ENCODE measurements at places on chromosomes 13 and 19.
A peak's percentile ranks its signal among the peaks of the same experiment; 100 is the strongest.

- DNase-seq, result peak; percentile 87
Measured at GRCh38 chr19:29694669-29695627, 20.1 kb downstream of the C19orf12 start.

- DNase-seq, result no peak
Measured at GRCh38 chr13:80157261-80157932, 183.5 kb downstream of the SPRY2 start.

GRCh38 chr13:30829833-30830637, 76.0 kb upstream of the MEDAG start:
- DNase-seq, result no peak

- DNase-seq, result no peak
Measured at GRCh38 chr19:41324921-41325639, 15.1 kb downstream of the CCDC97 start.

DNA sequence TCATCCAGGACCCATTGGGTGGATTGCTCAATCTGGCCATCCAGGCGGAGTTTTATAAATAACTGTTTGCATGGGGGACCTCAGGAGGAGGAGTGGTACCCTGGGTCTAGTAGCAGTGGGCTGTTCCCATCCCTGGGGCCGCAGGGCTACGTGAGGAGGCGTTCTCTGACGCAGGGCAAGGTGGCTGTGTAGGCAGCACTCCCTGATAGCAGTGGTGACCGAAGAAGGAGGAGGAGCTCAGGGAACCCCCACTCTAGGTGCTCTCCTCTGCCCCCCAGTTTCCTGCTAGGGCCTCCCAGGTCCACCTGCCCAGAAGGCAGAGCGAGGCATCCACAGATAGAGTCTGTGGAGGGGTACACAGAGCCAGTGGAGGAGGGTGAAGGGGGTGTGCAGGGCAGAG, 64.1 kb downstream of the CCNE1 start:
- DNase-seq, result no peak

DNA sequence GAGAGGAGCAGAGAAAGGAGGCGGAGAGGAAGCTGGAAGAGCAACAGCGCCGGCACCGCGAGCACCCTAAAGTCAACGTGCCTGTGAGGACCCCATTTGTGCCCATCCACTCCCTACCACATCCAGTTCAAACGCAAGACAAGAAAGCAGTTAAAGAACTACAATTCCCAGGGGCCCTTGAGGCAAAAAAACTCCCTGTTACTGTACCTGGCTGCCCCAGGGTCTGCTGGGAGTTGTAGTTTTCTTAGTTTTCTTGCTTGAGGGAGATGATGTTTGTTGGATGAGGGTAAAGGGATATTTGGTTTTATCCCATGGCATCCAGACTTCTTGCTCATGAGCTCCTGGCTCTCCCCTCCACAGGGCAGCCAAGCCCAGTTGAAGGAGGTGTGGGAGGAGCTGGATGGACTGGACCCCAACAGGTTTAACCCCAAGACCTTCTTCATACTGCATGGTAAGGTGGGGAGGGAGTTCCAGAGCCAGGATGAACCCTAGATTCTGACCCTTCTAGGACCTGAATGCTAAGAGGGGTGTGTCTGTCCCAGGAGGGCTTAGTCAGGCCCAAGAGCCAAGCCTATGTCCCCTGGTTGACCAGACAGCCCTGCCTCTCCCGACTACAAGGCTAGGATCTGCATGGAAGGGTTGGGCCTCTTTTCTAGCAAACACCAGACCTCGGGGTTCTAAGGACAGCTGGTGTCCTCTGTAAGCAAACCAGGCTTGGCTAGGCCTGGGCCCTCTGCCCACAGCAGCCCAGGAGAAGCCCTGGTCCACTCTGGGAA, 13.2 kb downstream of the NUCB1 start:
- DNase-seq, result no peak

DNA sequence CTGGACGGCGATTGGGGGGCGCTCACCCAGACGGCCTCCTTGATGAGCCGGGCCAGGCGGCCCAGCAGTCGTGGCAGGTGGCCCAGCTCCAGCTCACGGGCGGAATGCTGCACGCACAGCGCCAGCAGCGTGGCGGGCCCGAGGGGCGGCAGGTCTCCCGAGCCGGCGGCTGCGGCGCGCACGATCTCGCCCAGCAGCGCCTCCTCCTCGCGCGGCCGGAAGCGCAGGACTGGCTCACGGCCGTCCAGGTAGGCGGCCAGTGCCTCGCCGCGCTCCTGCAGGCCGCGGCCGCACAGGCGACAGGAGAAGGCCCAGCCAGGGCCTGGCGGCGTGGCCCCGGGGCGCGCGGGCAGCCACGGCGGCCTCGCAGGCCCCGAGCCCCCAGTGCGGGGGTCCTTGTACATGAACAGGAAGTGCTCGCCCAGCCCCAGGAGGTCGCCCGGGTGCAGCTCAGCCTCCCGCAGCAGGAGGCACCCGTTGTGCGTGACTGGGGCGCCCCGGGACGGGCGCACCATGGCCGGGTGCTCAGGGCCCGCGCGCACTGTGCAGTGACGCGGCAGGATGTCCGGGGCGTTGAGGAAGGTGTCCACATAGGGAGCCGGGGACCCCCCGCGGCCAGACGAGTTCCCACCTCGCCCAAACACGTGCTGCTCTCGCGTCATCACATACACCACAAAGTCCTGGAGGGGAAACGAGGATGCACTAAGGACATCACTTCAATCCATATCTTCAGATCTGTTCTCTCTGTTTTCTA, 9.6 kb upstream of the MAMSTR start:
- DNase-seq, result no peak

DNA sequence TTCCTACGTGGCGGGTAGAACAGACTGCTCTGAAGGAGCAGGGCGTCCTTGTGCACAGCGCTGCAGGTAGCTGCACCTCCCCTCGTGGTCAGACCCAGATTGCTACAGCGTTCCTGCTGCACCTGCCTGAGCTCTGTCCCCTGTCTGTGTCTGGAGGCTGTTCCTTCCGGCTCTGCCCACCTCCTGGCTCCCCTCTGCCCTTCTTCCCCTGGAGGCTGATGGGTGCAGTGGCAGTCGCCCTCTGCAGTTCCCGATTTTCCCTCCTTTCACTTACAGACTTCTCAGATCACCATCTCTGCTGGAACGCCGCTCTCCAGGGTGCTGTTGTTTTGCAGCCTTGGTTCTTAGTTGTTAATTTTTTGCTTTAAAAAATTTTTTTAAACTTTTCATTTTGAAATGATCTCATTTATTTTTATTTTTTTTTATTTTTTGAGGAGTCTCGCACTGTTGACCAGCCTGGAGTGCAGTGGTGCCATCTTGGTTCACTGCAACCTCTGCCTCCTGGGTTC, 53.6 kb downstream of the SMARCA4 start:
- DNase-seq, result no peak

- DNase-seq, result no peak
Measured at GRCh38 chr13:75180805-75181455, 301.0 kb downstream of the TBC1D4 start.

DNA sequence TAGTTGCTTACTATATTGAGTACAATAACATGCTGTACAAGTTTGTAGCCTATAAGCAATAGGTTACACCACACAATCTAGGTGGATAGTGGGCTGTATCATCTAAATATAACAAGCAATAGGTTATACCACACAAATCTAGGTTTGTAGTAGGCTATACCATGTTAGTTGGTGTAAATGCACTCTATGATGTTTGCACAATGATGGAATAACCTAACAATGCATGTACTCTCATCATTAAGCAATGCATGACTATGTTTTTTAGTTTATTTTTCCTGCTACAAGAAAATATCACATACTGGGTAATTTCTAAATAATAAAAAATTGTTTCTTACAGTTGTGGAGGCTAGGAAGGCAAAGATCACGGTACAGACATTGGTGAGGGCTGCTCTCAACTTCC, 262.5 kb downstream of the SLITRK6 start:
- no peak for DNase-seq

- no peak for DNase-seq
Measured at GRCh38 chr13:88704600-88705275, 1033.6 kb downstream of the SLITRK5 start.

DNA sequence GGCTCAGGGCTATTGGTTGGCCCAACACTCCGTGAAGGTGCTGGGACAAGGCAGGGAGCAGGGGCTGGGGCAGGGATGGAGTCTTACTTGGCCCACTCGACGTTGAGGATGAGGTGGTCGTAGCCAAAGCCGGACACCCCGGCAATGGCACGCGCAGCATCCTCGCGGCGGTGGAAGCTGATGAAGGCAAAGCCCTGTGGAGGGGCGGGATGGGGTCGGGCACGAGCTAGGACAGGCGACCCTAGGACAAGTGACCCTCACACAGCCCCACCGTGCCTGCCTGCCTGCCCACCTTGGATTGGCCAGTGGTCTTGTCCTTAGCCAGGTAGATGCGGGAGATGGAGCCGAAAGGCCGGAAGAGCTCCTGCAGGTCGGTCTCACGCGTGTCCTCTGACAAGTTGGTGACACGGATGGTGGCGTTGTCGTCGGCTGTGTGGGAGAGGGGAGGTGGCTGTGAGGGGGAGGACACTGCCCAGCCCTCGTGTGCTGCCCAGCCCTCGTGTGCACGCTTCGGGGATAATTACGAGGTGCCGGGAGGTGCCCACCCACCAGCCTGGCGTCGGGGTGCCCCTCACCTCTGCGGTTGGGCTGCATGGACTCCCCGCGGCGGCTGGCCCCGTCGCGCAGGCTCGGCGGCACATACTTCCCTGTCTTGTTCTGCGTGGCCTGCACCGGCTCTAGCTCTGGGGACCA, 4.0 kb downstream of the P2RY11 start:
- DNase-seq, result no peak

- DNase-seq, result no peak
Measured at GRCh38 chr19:45355910-45356309, 14.5 kb downstream of the ERCC2 start.

DNA sequence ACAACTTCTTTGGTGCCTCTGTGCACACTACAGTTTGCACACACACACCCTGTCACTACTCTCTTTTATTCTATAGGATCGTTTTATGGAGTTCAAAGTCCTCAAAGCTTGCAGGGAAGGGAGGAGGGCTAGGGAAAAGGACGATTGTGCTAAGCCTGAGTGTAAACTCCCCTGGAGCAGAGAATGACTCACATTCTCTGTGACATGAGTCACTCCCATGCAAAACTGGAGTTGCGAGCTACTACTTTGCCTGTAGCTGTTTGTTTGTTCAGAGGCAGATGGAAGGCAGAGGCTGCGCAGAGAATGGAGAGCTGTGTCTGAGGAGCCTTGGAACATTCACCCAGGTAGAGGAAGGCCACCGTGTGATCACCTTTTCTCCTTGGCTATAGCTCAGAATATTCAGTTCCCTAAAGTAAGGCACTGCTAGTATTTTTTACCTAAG, 80.5 kb upstream of the MBNL2 start:
- DNase-seq, result no peak

GRCh38 chr13:33865945-33866344, 48.0 kb downstream of the RFC3 start:
- DNase-seq, result no peak

GRCh38 chr19:2394054-2394441, 33.3 kb downstream of the TIMM13 start:
- no peak for DNase-seq

GRCh38 chr19:49894011-49894664, 2.5 kb downstream of the IL4I1 start:
- DNase-seq, result no peak

DNA sequence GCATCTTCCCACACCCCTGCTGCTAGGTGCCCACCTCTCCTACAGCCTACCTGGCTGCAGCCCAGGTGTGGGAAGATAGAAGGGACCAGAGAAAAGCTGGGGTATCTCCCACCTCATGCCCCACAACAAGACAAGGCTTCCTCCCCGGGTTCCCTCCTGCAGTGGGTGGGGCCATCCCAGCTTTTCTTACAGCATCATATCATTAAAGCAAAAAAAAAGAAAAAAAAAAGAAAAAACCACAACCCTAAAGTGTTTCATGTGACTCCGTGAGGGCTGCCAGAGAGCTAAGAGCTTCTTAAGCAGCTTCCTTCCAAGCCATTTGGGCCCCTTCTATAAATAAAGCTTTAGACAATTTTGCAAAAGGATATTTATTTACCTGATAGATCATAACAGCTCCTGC, 455.4 kb upstream of the TSHZ3 start:
- no peak for DNase-seq

GRCh38 chr13:23673354-23673753, 103.1 kb downstream of the TNFRSF19 start:
- no peak for DNase-seq

- DNase-seq, result no peak
Measured at GRCh38 chr13:33401238-33401637, 115.7 kb upstream of the STARD13 start.

- no peak for DNase-seq
Measured at GRCh38 chr13:33725340-33725739, 92.6 kb upstream of the RFC3 start.

DNA sequence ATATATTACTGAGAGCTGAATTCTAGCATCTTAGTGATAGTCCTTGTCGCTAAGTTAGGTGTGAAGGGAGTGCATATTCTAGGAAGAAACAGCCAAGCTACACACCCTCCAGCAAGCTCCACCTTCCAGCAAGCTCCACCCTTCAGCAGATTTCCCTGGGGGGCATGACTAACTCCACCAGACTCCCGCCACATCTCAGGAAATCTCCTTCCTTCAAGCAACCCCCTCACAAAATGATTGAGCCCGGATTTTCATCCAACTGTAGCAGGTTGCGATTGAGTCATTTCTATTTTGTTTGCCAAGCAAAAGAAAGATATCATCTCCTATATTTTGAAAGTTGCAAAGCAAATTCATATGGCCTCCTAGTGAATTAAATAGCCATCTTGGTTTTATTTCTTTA, 162.1 kb upstream of the TMTC4 start:
- no peak for DNase-seq

- DNase-seq, result no peak
Measured at GRCh38 chr19:31418055-31418454, 68.8 kb upstream of the TSHZ3 start.

DNA sequence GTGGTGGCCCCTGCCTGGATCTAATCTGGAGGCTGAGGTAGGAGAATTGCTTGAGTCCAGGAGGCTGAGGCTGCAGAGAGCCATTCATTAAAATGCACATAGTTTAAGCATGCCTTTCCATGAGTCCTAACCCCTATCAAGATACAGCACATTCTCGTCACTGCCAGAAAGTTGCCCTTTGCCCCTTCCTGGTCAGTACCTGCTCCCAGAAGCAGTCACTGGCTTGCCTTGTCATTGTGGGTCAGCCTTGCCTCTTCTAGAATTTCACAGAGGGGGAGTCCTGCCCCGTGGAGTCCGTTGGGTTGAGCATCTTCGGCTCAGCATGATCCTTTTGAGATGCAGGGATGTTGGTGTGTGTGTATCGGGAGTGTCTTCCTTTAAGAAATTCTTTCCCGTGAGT, 10.8 kb downstream of the BICRA start:
- DNase-seq, result no peak

- DNase-seq, result no peak
Measured at GRCh38 chr19:39038098-39038497, 5.7 kb upstream of the FBXO27 start.

GRCh38 chr13:21150013-21150412, 26.3 kb downstream of the SKA3 start:
- no peak for DNase-seq
